ENCODE measurements at places on chromosomes 13 and 19.

- no peak for DNase-seq
Observed at GRCh38 chr13:79222427-79223205, 183.4 kb downstream of the RBM26 start.

DNA sequence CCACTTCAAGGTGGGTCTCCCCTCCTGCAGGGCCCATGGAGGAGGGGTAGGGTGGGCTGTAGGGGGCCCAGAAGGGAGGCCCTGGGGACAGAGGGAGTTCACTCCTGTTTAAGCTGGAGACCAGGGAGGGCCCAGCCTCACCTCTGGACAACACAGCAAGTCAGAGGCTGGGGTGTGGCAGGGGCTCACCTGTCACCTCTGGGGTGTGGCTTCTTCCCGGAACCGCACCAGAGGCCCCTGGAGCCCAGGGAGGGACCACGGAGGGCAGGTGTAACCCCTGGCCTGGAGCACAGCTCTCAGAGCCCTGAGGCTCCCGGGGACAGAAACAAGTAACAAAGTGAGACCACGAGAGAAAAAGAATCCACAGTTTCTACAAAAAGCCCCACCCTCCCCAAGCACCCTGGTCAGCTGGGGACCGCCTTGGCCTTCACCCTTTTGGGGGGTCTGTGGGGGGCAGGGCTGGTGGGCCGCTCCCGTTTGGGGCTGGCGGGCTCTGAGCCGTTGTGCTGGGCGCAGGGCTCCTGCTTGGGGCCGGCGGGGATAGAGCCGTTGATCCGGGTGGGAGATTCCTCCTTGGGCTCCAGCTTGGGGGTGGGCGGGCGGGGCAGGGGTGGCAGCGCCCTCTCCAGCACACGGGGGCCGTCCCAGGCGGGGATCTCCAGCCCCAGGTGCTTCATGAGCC, 8.0 kb downstream of the SIRT6 start:
- no peak for DNase-seq

DNA sequence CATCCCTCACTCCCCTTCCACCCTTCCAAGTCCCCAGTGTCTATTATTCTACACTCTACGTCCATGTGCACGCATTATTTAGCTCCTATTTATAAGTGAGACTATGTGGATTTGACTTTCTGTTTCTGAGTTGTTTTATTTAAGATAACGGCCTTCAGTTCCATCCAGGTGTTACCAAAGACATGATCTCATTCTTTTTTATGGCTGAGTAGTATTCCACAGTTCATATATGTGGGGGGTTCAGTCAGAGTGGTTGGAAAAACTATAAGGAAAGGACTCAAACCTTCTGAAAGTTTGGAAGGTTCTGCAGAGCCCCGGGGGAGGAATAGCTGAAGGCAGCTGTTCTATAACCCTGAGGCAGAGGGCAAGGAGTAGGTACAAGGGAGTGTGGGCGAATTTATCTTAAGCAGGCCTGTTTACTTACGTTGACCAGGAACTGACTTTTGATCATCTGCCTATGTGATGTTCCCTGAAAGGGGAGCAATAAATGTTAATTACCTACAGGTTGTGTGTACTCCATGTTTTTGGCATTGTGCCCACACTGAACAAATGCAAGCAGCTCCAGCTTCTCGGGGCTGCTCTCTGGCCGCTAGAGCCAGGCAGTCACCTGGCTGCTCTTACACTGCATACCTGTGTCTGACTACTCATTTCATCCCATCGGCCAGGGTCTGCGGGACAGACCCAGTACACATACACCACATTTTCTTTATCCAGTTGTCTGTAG, 13.5 kb upstream of the ADGRE1 start:
- DNase-seq = no peak

DNA sequence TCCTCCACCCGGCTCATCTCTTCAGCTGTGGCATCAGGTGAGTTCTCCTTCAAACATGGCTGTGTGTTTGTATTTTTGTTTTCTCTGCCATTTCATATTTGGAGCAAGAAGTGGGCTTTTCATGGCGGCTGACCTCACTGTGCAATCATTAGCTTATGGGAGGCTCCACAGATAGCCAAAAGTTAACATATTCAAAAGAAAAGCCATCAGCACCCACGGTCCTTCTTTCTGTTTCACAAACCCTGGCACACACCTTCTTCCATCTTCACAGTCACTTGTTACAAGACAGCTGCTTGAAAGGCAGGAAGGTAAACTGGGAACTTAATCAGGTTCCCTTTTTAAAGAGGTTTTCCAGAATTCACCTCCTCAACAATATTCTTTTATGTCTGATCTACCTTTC, 69.3 kb upstream of the ATP12A start:
- DNase-seq = no peak

- no peak for DNase-seq
Observed at GRCh38 chr19:3054972-3055740, 7.1 kb downstream of the TLE5 start.

DNA sequence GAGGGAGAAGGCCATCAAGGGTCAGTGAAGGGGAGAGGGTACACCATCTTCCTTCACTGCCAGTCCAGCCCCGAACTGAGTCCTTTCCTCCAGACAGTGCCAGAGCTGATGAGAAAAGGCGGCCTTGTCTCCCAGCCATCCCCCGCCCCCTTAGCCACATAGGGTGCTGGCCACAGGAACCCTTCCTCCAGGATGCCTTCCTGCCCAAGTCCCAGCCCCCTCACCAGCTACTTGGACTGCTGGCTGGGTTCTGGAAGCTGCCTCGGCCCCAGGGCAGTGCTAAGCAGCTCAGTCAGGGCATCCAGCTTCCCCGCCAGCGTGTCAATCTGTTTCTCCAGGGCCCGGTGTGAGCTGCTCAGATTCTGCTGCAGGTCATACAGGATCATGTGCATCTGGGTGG, 12.6 kb upstream of the SMG9 start:
- DNase-seq = no peak

GRCh38 chr13:27927444-27928352, 7.9 kb downstream of the PDX1 start:
- no peak for DNase-seq

DNA sequence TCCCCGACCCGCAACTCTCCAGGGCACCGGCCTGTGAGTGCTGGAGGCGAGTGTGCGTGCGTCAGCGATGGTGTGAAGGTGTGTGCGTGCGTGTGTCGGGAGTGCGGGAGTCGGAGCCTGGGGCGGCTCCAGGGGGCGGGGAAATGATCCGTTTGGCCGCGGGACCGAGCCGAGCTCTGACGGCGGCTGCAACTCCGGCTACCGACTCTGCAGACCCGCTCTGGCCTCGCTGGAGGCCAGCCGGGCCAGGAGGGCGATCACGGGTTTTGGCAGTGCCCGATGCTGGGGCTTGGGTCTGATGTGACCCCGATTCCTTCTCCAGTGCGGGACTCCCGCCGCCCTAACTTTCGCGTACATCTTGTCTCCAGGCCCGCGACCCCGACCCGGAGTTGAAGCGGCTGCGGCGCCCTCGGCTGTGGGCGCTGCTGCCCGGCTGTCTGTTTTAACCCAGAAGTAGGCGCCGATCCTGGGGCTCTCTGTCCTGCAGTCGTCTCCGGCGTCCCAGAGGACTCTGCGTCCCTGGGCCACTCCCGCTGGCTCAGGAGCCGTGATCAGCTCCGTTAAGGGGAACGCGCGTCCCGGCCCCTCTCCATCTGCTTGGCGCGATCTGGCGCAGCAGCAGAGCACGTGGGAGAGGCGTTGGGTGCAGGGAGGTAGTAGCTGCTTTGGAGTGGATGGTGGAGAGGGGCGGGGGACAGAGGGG, 1.2 kb downstream of the CHST8 start:
- DNase-seq = no peak

DNA sequence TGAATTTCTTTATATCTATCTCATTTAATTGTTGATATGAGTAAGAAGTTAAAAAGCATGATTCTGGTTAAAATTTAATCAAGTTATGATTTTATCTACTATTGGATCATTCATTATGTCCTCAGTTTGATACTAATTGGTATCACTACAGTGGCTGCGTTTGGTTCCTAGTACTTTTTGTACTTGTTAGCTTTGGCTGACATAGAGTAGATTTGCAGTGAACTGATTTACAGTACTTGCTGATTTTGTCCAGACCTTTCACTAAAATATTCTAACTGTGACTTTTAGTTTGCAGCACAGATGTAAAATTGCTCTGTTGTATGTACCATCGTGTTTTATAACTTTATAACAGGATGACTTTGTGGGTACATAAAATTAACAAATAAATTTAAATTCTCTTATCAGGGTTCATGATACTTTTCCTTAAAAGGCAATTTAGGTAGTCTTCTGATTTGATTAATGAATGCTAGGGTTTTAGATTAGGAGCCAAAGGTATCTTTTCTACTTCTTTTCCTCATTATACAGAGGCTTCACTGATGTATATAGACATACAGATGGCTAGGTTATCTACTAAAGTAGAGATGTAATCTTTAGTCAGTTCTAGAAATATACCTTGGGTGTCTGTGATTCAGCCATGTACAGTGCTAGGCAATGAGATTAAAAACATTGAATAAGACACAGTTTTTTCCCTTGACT, 8.7 kb downstream of the UCHL3 start:
- DNase-seq = no peak

DNA sequence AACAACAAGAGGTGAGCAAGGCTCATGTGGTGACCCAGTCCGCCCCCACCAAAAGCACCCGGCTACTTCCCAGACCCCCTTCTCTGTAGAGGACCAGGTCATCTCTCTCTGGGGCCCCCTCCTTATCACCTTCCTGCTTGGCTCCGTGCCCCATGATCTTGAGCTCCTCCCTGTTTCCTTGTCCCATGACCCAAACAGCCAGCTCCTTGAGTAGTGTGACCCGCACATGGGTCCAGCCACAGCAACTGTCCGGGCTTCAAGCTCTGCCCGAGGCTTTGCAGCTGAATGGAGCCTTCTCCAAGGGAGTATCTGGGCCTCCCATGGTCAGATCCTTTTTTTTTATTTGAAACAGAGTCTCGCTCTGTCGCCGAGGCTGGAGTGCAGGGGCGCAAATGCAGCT, 61.8 kb downstream of the MYO9B start:
- DNase-seq = no peak

DNA sequence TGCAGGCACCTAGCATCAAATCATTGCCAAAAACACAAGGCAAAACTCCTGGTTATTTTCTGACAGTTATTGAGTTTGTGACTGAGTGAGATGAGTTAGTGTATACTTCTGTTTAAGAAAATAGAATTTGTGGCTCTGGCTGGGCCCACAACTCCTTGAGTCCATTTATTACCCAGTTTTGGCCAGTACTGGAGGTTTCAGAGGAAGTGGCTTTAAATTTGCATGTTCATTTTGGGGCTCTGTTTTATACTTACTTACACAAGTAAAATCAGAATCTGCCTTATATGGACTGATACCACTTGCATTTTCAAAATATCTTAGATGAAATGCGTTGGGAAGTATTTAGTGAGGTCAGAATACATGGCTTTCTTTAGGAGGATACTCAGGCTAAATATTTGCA, 29.0 kb downstream of the TNFSF11 start:
- no peak for DNase-seq

- no peak for DNase-seq
Observed at GRCh38 chr19:543910-544608, at the start of gene GZMM. Gene GZMM (plus strand): TSS chr19:544053. CDS start chr19:544072, 19 bp downstream.

DNA sequence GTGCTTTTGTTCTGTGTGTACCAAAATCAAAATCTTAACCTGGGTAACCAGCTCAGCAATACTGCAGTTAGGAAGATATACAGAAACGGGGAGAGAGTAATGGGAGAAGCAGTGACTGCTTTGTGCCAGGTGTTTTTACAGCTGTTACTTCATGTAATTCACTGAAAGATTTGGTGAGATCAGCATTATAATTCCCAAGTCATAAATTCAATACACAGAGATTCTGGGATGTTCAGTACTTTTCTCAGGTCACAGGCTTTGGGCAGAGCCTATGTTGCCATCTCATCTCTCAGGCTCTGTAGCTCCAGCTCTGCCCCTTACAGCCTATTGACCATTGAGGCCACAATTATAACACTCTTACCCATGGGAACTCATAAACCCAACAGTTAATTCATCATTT, 138.5 kb downstream of the ZAR1L start:
- DNase-seq = no peak

DNA sequence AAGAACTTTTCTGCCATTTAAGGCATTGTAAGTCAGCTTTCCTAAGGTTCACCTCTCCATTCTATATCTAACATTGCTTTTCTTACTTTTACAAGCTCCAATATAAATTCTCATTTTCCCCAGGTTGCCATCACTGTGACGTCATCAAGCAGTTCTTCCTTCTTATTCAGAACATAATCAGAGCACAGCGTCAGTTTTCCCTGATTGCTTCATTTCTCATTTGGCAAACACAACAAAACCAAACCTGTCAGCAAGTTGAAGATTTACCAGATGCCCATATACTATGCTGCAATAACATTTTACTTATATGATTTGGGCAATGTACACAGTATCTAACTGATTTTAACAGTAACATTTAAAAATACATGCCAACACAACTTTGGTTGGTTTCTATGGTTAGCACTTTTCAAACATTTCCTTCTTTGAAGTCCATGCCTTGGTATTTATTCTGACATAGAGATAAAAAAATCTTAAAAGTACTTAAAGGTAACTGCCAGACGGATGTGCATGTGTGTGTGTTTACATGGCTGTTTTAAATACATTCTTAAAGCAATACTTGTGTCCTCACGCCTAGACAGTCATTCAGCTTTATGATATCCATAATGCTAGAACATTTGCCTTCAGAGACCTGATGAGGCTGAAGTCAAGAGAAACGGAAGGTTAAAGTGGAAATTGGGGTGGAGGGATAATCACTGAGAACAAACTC, 264.0 kb downstream of the KLF12 start:
- DNase-seq = no peak

GRCh38 chr19:16661480-16662034, 618 bp downstream of the TMEM38A start:
- no peak for DNase-seq

DNA sequence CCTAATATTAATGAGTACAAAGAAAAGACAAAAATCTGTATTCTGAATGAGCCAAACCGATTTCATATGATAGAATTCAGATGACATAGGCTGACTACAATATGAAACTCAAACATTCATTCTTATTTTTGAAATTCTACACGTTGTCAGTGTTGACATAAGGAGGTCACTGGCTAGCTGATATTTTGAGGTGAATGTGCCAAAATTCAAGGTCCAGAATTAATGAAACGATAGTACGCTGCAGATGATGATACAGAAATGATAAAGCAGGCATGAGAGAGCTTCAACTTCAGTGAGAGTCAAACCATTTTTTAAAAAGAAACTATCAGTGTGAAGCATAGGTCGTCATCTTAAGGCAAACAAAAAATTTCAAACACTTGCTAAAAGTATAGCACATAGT, 88.2 kb downstream of the FREM2 start:
- no peak for DNase-seq

DNA sequence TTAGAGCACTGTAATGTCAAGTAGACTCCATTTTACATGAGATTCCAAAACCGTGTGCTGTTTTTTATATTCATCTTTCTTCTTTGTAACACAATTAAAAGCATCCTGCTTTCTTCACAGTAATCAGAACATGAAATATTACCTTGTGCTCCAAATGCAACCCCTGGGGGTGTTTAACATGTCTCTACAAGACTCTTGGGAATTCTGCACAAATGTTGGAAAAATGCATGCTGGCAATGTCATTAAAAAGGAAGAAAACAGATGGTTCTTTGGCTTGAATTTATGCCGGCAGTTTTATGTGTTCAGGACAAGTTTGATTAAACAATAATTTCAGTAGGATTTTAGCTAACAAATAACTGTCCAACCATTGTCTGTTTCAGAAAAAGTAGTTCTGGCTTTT, 159.1 kb downstream of the LIG4 start:
- DNase-seq = no peak

GRCh38 chr19:14361824-14362223, 19.4 kb upstream of the ADGRE5 start:
- no peak for DNase-seq

Measured in NCI-H2081 (cell line).